Osteocyte (in vitro differentiated cells): ENCODE measurements at places on chromosomes 1 and 21. TPM values are rescaled to one million over a fixed set of nuclear protein-coding genes. Genes with fewer than 3 reads are reported as not detected.

The CAMSAP2 gene
- 44.7 and 47.8 TPM in 2 replicates for total RNA-seq

The OR2L2 gene
- 0.08 and 0.13 TPM in 2 replicates for total RNA-seq

The PLA2G2F gene
- not detected in 2 replicates for total RNA-seq

The TRNP1 gene
- 33.7 and 36.3 TPM in 2 replicates for total RNA-seq
